ENCODE measurements at places on chromosomes 6 and 20.

GRCh38 chr6:101404775-101405174 is 11.3 kb downstream of the GRIK2 start:
- DNase-seq, result no peak

- DNase-seq, result peak; percentile 74
Measured at GRCh38 chr20:1734269-1734858, 76.8 kb upstream of the SIRPG start.

- DNase-seq, result peak; percentile 48
Measured at GRCh38 chr20:35618263-35619131, 2.9 kb downstream of the SPAG4 start.

GRCh38 chr6:135286962-135287538 is 105.9 kb downstream of the MYB start:
- no peak for DNase-seq

- DNase-seq, result no peak
Measured at GRCh38 chr6:128822271-128822670, 60.7 kb upstream of the LAMA2 start.

GRCh38 chr20:54556406-54556805 is 81.0 kb downstream of the DOK5 start:
- no peak for DNase-seq

DNA sequence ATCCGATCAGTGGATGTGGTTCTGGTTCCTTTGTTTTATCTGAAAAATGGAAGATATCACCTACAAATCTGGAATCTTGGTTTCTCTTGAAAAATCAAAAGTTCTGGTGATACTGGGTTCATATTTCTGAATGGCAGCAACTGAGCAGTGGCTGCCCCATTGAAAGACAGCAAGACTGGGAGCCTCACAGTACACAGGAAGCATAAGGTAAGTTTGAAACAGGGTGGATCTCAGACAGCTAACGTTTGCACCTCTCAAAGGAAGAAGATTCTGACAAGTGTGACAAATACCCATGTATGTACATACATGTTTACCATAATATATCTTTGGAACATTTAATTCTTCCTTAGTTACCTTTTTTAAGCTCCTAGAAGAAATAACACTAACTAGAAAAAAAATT is at the start of gene SAMD3:
TSS of gene SAMD3 (minus strand) at position 177 of the 400 bp plus-strand sequence. CDS start 7,678 bp downstream, outside the sequence.
- DNase-seq, result no peak

DNA sequence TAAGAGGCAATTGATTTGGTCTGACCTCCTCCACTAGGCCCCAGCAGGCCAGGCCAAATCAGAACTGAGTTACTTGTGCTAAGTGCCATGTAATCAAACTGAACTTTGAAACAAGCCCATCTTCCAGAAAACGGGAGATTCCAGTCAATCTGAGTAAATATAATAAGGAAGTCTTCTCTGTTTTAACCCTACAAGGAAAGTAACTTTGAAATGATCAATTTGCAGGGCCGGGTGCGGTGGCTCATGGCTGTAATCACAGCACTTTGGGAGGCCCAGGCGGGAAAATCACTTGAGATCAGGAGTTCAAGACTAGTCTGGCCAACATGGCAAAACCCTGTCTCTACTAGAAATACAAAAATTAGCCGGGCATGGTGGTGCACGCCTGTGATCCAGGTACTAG is 2.0 kb upstream of the SHLD1 start:
- DNase-seq, result no peak

- DNase-seq, result no peak
Measured at GRCh38 chr6:21222656-21223055, 370.9 kb upstream of the SOX4 start.

- no peak for DNase-seq
Measured at GRCh38 chr6:111586554-111586953, 19.1 kb downstream of the TRAF3IP2 start.

GRCh38 chr6:139152892-139153271 is 18.0 kb downstream of the HECA start:
- no peak for DNase-seq

GRCh38 chr20:55961376-55962330 is 43.7 kb downstream of the CBLN4 start:
- DNase-seq, result no peak

Data from RPMI8226 (cell line).